Kidney (tissue), 22 donors: ENCODE measurements at places on chromosomes 1 and 21.
A peak's percentile ranks its signal among the peaks of the same experiment; 100 is the strongest.

DNA sequence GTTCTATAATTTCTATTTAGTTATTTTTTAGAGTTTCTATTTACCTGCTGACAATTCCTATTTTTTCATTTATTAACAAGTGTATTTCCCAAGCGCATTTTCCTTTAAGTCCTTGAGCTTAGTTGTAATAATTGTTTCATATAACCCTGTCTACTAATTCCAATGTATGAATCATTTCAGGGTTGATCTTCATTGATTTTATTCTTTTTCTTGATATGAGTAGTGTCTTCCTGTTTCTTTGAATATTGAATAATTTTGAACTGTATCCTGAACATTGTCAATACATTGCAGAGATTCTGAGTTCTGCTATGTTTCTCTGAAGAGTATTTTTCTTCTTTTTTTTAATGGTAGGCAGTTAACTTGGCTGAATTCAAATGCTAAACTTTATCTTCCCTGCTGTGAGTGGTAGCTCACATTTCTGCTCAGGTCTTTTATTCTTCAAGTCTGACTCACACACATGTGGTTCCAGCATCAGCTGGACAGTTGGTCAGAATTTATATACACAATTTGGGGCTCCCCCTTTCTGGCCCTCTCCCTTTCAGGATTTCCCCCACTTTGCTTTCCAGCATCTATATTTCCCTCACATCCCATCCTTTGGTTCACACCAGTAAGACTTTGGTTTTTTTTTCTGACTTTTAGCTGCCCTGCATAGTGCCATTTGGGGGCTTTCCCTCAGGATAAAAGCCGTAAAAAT, 54.4 kb upstream of the WDR26 start:
- DNase-seq, result no peak
- no peak overlapping the region for H3K4me3 ChIP-seq
- no peaks in the 10 kb centered on the region for H3K27me3 ChIP-seq
- H3K36me3 ChIP-seq, result no peaks in the 10 kb centered on the region
- no peak overlapping the region for H3K27ac ChIP-seq

GRCh38 chr1:220879076-220879508, at the start of gene HLX:
Gene HLX (plus strand): TSS chr1:220879443. CDS start chr1:220879858, 415 bp downstream.
- peaks cover 3% of the 10 kb centered on the region for H3K4me1 ChIP-seq
- peak within 1 kb of the TSS; percentile 85 for H3K27ac ChIP-seq
- H3K36me3 ChIP-seq, result no peaks in the 10 kb centered on the region
- peak; percentile 94 for DNase-seq
- H3K27me3 ChIP-seq, result peaks cover 53% of the 10 kb centered on the region
- peak within 1 kb of the TSS; percentile 6 for H3K4me3 ChIP-seq

DNA sequence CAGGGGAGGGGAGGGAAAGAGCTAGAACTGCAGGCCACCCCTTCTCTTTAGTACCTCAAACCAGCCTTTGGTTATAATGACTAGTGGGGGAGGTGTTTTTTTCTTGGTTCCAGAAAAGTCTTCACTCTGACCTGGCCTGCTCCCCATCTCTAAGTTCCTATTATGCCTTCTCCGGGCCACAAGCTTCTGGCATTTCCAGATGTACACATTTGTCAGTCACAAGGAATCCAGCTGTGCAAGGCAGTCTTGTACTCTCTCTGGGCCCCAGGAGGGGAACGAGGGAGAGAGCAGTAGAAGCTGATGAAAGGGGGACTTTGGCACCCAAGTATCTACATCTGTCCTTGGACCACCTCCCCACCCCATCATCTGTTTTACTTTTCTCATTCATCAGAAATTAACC, 2.7 kb upstream of the FALEC start:
- no peaks in the 10 kb centered on the region for H3K27me3 ChIP-seq
- no peaks in the 10 kb centered on the region for H3K36me3 ChIP-seq
- H3K4me3 ChIP-seq, result no peak overlapping the region
- H3K4me1 ChIP-seq, result peaks cover 3% of the 10 kb centered on the region
- no peak overlapping the region for H3K27ac ChIP-seq

DNA sequence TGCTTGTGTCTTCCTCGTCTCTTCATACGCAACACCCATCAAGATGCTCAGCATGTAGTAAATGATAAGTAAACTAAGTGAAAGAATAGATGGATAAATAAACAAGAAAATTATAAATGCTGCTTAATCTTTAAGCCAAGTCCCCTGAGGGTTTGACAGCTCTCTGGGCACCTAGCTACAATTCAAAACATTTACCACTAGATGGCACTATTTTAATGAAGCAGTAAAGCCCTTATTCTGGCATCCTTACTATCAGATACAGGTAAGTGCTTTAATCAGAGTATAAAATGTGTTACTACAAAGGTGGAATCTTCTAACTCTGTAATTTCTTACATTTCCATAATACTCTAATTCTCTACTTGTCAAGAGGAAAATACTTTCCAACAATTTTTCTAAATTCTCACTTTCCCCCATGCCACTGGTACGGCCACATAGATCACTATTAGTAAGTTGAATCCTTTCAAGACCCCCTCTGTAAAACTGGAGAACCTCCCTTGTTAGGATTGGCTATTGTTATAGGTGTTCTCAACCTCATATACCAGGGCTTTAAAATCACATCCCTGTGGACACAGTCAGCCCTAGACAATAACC, 137.8 kb downstream of the BARHL2 start:
- no peaks in the 10 kb centered on the region for H3K36me3 ChIP-seq
- H3K4me1 ChIP-seq, result no peaks in the 10 kb centered on the region
- H3K27ac ChIP-seq, result no peak overlapping the region
- peak; percentile 33 for DNase-seq
- H3K27me3 ChIP-seq, result no peaks in the 10 kb centered on the region

GRCh38 chr1:74775735-74776134, 42.8 kb downstream of the TYW3 start:
- no peaks in the 10 kb centered on the region for H3K36me3 ChIP-seq
- no peak for DNase-seq
- H3K27ac ChIP-seq, result no peak overlapping the region
- no peak overlapping the region for H3K4me3 ChIP-seq

GRCh38 chr1:13651279-13651678, 48.7 kb upstream of the PRDM2 start:
- no peak overlapping the region for H3K27ac ChIP-seq
- H3K4me3 ChIP-seq, result no peak overlapping the region
- no peaks in the 10 kb centered on the region for H3K36me3 ChIP-seq
- H3K27me3 ChIP-seq, result no peaks in the 10 kb centered on the region
- no peak for DNase-seq
- no peaks in the 10 kb centered on the region for H3K4me1 ChIP-seq

GRCh38 chr1:106879538-106879937, 176.9 kb upstream of the PRMT6 start:
- no peaks in the 10 kb centered on the region for H3K27me3 ChIP-seq
- no peak for DNase-seq
- H3K36me3 ChIP-seq, result no peaks in the 10 kb centered on the region
- H3K4me1 ChIP-seq, result no peaks in the 10 kb centered on the region
- no peak overlapping the region for H3K27ac ChIP-seq

GRCh38 chr1:228803421-228803820, 68.1 kb downstream of the RHOU start:
- no peak overlapping the region for H3K4me3 ChIP-seq
- H3K4me1 ChIP-seq, result no peaks in the 10 kb centered on the region
- DNase-seq, result no peak
- no peaks in the 10 kb centered on the region for H3K36me3 ChIP-seq
- no peak overlapping the region for H3K27ac ChIP-seq
- H3K27me3 ChIP-seq, result no peaks in the 10 kb centered on the region

- H3K36me3 ChIP-seq, result peaks cover 3% of the 10 kb centered on the region
- no peak overlapping the region for H3K27ac ChIP-seq
- no peak for DNase-seq
- H3K27me3 ChIP-seq, result no peaks in the 10 kb centered on the region
Observed at GRCh38 chr1:45815667-45816458, 12.5 kb downstream of the MAST2 start.

DNA sequence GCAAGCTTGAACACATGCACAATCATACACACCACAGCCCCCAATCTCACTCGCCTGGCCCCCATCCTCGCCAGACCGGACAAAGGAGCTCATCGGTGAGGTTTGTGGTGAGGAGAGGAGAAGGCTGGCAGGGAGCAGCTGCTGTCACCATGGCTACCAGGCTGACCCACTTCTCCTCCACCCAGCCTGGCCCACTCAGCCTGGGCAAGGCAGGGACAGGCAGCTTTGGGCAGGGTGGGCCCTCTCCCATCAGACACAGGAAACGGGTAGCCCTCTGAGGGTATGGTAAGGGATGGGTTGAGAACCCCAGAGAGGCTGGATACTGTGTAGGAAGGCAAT, 15.9 kb downstream of the RIMS3 start:
- H3K4me1 ChIP-seq, result no peaks in the 10 kb centered on the region
- no peak for DNase-seq
- no peak overlapping the region for H3K4me3 ChIP-seq
- no peaks in the 10 kb centered on the region for H3K36me3 ChIP-seq

- no peaks in the 10 kb centered on the region for H3K4me1 ChIP-seq
- no peak for DNase-seq
- no peak overlapping the region for H3K27ac ChIP-seq
- peaks cover 6% of the 10 kb centered on the region for H3K36me3 ChIP-seq
Observed at GRCh38 chr1:155396874-155397476, 76.3 kb downstream of the RUSC1 start.

- no peak overlapping the region for H3K4me3 ChIP-seq
- no peak for DNase-seq
- H3K4me1 ChIP-seq, result no peaks in the 10 kb centered on the region
- H3K27ac ChIP-seq, result no peak overlapping the region
- no peaks in the 10 kb centered on the region for H3K36me3 ChIP-seq
Observed at GRCh38 chr1:192627901-192628300, 8.0 kb upstream of the RGS13 start.

DNA sequence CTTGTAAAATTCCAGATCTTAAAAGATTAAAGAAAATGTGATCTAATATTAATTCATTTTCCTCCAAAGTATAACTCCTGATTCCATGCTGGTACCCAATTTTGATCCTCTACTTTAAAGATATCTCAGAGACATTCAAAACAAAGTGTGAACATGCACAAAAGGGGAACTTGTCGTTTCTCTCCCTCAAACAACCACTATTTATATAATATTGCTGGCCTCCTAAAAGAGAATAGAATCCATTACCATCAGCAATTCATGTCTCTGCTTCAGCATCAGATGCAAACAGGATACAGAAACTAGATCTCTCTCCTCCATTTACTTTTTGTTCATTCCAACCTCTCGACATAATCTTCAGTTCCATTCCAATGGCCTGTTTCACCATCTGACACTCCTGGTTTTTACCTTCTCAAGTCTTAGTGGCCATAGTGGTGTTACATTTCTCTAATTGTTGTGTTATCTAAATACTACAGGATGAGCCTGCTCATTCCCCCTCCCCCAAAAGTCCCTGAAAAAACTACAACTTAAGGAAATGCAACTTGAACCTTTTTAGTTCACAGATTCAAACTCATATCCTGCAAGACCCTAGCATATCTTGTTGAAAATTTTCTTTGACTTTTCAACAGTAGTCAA, 4.1 kb downstream of the NRIP1 start:
- H3K27me3 ChIP-seq, result no peaks in the 10 kb centered on the region
- H3K4me1 ChIP-seq, result peaks cover 11% of the 10 kb centered on the region
- no peak for DNase-seq
- no peaks in the 10 kb centered on the region for H3K36me3 ChIP-seq
- H3K27ac ChIP-seq, result peak overlapping the region; percentile 54

GRCh38 chr1:94633051-94633450, 91.5 kb upstream of the F3 start:
- no peaks in the 10 kb centered on the region for H3K4me1 ChIP-seq
- no peak overlapping the region for H3K4me3 ChIP-seq
- no peaks in the 10 kb centered on the region for H3K27me3 ChIP-seq
- no peak overlapping the region for H3K27ac ChIP-seq

DNA sequence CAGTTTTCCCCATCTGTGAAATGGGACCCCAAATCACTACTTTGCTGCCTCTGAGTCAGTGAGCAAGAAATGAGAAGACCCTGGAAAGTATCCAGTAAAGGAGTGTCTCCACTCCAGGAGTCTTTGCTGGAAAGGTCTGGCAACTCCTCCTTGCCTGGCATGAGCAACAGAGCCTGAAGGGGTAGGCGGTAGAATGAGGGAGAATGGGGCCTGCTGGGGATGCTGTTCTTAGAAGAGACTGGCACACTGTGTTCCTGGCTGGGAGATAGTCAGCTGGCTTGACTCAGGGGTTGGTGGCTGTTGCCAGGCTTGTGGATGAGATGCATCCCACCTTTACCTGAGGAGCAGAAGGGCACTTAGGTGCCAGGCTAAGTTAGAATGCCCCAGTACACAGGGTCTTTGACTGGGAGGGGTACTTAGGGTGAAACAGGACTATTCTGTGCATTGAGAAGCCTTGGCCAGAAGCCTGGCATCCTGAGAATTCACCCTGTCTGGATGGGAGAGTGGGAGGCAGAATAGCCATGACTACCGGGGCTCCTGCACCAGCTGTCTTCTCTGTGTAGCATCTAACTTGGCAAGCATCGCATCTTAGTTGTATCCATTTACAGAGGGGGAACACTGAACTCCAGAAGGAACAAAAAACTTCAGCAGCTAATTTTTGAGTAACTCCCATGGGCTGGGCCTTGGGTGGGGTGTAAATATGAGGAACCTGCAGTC, 2.5 kb downstream of the MFSD2A start:
- no peak for DNase-seq
- H3K27me3 ChIP-seq, result peaks cover 2% of the 10 kb centered on the region
- H3K4me1 ChIP-seq, result peaks cover 12% of the 10 kb centered on the region
- H3K36me3 ChIP-seq, result no peaks in the 10 kb centered on the region
- H3K27ac ChIP-seq, result no peak overlapping the region

DNA sequence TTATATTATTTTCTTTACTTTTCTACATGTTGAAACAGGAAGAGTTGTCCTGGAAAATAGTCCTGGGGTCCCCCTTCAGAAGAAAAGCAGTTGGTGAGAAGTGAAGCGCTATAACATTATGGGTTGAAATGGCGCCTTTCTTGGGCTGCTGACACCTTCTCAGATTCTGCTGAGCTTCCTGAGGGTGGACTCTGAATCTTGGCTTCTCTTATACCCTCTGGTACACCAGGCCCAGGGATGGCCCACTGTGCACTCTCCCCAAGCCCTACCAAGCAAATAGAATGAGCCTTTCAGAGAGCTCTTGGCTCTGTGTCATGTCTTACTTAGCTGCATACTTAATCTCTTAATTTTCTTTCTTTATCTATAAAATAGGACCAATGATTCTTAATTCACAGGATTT, 42.3 kb downstream of the CD247 start:
- no peaks in the 10 kb centered on the region for H3K27me3 ChIP-seq
- no peaks in the 10 kb centered on the region for H3K36me3 ChIP-seq
- DNase-seq, result no peak

GRCh38 chr1:202568410-202568809, 141.8 kb downstream of the SYT2 start:
- DNase-seq, result no peak
- peak overlapping the region; percentile 41 for H3K27ac ChIP-seq
- H3K27me3 ChIP-seq, result no peaks in the 10 kb centered on the region
- H3K4me1 ChIP-seq, result peaks cover 6% of the 10 kb centered on the region
- no peak overlapping the region for H3K4me3 ChIP-seq
- no peaks in the 10 kb centered on the region for H3K36me3 ChIP-seq
